ENCODE measurements at places on chromosomes 3 and 15.

- no peak for DNase-seq
These were observed 148.0 kb upstream of the NR2E3 start for GRCh38 chr15:71662306-71662705.

GRCh38 chr3:122835590-122835989, 40.7 kb downstream of the SLC49A4 start:
- no peak for DNase-seq

DNA sequence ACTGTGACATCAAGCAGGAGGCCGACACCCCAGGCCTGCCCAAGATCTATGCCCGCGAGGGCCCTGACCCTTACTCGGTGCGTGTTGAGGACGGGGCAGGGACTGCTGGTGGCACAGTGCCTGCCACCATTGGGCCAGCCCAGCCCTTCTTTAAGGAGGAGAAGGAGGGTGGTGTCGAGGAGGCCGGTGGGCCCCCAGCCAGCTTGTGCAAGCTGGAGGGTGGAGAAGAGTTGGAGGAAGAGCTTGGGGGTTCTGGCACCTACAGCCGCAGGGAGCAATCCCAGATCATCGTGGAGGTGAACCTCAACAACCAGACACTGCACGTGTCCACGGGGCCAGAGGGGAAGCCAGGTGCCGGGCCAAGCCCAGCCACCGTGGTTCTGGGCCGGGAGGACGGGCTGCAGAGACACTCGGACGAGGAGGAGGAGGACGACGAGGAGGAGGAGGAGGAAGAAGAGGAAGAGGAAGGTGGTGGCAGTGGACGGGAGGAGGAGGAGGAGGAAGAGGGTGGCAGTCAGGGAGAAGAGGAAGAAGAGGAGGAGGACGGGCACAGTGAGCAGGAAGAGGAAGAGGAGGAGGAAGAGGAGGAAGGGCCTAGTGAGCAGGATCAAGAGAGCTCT, 5.4 kb downstream of the ZBTB47 start:
- DNase-seq = no peak

- no peak for DNase-seq
These were observed 158.3 kb upstream of the WNT5A start for GRCh38 chr3:55645422-55645821.

GRCh38 chr3:44762690-44763089, 1.1 kb downstream of the KIF15 start:
- no peak for DNase-seq

DNA sequence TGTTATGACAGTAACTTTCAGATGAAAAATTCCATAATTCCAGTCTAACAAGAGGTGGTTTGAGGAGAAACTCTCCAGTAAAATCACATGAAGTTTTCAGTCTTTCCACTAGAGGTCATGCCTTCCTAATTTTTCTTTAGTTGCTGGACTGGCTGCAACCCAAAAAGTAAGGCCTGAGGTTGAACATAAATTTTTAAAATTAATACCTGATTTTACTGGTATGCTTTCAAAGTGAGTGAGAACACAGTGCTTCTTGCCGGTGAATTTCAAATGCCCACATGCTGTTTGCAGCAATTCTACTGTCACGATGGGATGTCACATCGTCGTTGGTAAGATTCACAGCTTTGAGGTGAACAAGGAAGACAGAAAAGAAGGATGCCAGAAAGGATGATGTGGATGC, 89.0 kb upstream of the FGF12 start:
- DNase-seq = no peak

GRCh38 chr3:64267721-64268604, 42.7 kb upstream of the PRICKLE2 start:
- no peak for DNase-seq

GRCh38 chr15:92819278-92820235, 80.6 kb upstream of the CHD2 start:
- no peak for DNase-seq

GRCh38 chr3:33940149-33940548, 141.7 kb downstream of the PDCD6IP start:
- DNase-seq = no peak

DNA sequence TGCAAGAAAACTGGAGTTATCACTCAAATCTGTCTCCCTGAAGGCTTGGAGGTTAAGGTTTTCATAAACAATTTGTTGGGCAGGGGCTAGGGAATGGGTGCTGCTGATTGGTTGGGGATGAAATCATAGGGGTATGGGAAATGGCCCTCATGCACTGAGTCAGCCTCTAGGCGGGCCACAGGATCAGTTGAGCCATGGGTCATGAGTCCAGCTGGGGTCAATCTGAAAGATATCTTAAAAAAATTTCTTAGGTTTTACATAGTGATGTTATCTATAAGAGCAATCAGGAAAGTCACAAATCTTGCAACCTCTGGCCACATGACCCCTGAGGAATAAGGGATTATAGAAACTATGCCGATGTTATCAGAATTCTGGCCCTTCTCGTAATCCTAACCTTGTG, 491.7 kb downstream of the ZIC1 start:
- no peak for DNase-seq

- DNase-seq = no peak
These were observed 97.3 kb downstream of the SLCO3A1 start for GRCh38 chr15:91950631-91951329.

- DNase-seq = no peak
These were observed 370.8 kb downstream of the MAGI1 start for GRCh38 chr3:65667963-65668362.

- DNase-seq = no peak
These were observed 10.6 kb downstream of the LSG1 start for GRCh38 chr3:194661374-194661773.

DNA sequence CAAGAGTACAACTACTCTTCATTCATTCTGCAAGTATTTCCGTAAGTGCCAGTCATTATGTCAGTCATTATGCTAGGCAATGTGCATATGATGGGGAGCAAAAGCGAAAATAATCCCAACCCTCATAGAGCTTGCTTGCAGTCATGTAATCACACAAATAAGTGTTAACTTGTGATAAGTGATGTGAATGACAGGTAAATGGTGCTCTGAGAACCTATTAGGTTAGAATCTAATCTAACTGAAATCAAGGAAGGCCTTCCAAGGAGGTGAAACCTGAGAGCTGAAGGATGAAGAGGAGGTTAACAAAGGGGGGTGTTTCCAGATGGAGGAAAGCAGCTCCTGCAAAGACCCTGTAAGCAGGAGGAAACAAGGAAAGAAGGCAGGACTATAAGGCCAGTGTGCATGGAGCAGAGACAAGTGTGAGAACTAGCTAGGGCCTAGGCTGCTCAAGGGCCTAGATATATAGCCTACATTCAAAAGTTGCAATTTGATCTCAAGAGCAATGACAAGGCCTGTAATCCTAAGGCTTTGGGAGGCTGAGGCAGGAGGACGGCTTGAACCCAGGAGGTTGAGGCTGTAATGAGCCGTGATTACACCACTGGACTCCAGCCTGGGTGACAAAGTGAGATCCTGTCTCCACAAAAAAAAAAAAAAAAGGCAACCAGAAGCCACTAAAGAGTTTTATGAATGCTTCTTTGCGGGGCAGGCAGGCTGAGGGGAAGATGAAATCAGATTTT, 5.3 kb downstream of the PTPN9 start:
- DNase-seq = no peak

DNA sequence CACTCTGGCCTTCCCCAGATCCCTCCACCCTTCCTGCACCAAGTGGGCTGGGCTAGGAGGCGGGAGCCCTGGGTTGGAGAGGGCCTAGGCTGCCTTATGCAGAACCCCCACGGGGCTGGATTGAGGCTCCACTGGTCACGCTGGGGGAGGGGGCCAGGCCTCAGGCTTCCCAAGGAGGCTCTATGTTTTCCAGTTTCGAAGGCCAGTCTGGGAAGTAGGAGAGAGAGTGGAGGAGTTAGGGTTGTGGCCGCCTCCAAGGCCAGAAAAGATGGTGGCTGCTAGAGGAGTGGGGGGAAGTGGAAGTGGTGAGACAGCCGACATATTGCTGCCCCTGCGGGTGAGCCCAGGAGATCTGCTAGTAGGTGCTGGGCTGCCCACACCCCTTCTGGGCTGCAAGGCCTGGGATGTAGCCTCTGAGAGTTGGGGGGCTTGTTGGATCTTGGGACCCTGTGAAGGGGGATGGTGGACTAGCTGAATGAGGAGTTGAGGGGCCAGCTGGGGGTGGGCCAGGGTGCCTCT, 1.2 kb downstream of the GNAI2 start:
- DNase-seq = no peak

Data from right renal pelvis (tissue), 4 donors.